DMS153 (cell line): ENCODE measurements at places on chromosomes 7 and 10.

DNA sequence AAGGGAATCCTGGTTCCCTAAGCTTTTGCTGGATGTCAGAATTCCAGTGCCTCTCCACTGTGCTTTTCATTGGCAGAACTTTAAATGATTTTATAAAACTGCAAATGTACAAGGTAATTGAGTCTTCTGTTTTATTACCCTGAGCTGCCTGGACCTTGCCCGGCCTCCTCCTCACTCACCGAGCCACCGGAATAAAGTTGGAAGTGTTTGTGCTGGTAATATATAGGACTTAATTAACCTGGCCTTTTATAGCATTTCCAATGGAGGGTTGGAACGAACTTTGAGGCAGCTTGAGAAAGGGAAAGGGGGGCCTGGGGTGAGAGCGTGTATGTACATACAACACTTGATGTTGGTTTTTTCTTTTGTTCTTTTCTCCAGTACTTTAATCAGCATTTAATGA lies 43.4 kb downstream of the ZNF503 start:
- no peak for DNase-seq

DNA sequence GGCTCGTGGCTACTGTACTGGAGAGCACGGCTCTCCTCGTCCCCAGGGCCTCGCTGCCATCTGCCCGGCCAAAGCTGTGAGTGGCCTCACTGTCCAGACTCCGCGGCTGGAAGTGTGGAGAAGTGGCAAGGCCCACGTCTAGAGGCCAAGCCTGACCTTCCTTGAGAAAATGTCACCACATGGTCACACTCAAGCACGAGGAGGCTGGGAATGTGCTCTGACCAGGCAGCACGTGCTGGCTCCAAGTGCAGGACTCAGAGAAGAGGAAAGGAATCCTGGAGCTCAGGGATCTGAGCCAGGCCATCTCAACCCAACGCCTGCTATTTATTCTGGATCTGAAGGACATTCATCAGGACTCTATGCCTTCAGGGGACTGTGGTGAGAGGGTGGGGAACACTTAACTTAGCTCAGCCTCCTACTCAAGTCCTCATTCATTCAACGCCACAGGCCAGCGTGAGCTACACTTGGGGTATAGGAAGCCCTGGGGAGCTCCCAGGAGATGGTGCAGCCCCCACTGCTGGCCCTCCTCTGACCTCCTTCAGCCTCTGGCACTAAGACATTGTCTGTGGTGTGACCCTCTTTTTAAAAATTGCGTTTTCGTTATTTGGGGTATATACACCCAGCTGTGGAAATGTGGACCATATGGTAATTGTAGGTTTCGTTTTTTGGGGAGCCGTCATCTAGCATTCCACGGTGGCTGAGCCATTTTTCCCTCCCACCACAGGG lies 29.0 kb downstream of the EN2 start:
- no peak for DNase-seq

GRCh38 chr10:22156750-22157149 lies 61.1 kb downstream of the EBLN1 start:
- no peak for DNase-seq

- no peak for DNase-seq
Measured at GRCh38 chr10:131971591-131971990, 10.1 kb downstream of the BNIP3 start.

GRCh38 chr10:14062528-14063260 lies 268.0 kb downstream of the FRMD4A start:
- no peak for DNase-seq

- DNase-seq: no peak
Measured at GRCh38 chr10:92829786-92830377, 18.4 kb upstream of the EXOC6 start.

- peak; percentile 38 for DNase-seq
Measured at GRCh38 chr7:1175967-1176851, 16.2 kb upstream of the ZFAND2A start.

- DNase-seq: no peak
Measured at GRCh38 chr7:143280160-143280559, 4.6 kb upstream of the TMEM139 start.

DNA sequence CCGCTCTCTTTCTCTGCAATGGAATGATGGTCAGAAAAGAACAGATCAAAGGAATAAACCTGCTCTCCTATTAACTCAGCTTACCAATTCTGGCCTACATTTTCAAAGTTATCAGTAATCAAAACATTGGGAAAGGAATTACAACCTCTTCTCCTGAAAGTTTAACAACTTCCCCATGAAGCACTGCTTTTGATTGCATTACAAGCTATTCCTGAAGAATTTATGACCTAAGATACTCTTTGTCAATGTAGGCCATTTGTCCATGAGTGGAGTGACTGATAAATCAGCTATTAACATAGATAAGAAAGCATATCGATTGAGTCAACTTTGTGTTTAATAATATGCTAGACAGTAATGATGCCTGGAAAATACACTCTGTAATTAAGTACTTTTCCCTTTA lies 271.7 kb upstream of the C7orf33 start:
- DNase-seq: no peak

DNA sequence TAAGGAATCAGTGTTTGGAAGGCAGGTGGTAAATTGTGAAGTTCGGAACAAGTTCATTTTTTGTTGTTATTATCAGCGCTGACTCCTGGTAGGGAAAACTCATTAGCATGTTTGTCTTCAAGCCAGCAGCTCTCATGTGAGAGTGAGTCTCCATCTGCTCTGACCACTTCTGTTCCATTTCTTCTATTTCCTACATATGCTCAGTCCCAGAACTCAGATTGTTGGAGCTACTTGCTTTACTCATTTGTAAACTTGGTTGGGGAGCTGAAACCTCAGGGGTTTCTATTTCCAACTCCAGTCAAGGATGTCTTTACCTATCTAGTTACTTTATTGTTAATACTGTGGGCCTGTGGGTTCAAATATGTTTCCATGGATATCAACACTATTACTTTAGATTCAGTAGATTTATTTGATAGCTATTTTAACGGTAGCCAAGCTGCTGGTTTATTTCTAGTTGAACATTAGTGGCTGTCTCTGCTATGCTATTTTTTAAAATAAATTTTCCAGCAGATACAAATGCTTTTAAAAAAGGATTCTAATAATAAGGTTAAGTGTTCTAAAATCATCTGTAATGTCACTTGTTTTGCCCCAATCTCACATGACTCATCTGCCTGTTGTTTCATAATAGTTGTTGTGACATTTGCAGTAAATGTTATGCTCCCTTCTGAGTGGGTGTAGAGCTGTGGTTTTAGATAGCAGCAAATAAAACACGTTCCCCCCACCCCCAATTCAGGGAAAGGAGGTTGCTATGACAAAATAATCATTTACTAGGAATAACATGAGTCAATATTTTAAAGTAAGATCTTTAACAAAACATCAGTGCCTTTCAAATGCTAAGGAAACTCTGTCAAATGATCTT lies 143.3 kb downstream of the HDAC9 start:
- DNase-seq: no peak

GRCh38 chr7:146636581-146636980 lies 520.0 kb downstream of the CNTNAP2 start:
- DNase-seq: no peak

DNA sequence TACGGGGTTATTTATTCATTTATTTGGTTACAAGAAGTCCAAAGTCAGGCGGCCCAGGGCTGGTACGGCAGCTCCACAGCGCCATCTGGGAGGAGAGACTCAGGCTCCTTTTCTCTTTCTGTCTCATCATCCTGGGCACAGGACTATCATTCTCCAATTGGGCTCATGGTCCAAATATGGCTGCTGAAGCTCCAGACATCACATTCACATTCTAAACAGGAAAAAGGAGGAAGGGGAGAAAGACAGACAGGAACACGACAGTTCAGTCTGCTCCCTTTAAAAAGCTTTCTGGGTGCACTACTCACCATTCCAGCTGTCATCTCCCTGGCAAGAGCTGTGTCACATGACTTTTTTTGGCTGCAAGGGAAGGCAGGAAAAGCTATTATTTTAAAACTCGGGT lies 74.4 kb upstream of the PDZD8 start:
- DNase-seq: no peak

GRCh38 chr10:11150879-11151415 lies 133.3 kb downstream of the CELF2 start:
- no peak for DNase-seq

DNA sequence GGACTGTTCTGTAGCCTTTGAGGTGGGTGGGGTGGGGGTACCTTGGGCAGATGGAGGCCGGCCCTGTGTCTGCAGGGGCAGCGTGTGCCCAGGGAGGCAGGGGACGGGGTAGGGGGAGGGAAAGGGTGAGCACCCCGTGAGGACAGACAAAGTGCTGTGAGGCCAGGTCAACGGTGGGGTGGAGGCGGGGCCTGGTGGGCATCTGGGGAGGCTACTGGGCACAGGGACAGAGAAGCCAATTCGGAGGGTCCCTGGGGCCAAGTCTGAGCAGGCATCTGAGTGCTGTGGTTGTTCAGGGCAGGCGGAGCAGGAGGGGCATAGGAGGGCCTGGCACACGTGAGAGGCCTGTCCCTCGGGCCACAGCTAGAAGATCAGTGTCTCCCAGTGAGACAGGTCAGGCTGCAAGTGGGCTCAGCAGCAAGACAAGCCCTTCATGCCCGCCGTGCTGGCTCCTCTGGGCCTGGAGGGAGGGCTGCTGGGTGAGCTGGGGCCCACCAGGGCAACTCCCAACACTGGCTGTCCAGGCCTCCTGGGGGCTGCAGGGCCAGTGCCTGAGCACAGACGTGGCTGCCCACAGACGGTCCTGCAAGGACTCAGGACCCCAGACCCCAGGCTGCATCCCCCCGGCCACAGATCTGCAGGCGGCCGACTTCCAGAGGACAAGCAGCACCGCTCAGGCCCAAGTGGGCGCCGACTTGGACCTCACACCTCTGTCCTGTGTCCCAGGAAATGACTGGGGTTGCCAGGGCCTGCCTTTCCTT lies 26.4 kb upstream of the KNDC1 start:
- no peak for DNase-seq

DNA sequence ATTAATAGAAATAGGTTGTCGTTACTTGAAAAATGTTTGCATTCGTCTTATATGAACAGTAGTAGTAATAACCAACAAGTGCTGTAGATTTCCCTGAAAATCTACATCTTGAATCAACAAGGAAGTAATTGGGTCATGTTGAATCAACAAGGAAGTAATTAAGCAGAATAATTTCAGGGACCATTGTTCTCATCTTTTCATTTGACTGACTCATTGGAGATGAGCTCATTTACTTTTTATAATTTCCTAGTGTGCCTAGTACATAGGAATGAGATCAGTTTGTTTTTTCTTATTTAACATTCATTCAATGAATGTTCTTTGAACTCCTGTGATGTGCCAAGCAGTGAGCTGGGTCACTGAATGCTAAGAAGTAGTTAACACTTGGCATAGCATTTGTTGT lies 8.2 kb downstream of the CLDN12 start:
- DNase-seq: peak; percentile 94

- no peak for DNase-seq
Measured at GRCh38 chr10:112456533-112456932, 9.5 kb downstream of the VTI1A start.

DNA sequence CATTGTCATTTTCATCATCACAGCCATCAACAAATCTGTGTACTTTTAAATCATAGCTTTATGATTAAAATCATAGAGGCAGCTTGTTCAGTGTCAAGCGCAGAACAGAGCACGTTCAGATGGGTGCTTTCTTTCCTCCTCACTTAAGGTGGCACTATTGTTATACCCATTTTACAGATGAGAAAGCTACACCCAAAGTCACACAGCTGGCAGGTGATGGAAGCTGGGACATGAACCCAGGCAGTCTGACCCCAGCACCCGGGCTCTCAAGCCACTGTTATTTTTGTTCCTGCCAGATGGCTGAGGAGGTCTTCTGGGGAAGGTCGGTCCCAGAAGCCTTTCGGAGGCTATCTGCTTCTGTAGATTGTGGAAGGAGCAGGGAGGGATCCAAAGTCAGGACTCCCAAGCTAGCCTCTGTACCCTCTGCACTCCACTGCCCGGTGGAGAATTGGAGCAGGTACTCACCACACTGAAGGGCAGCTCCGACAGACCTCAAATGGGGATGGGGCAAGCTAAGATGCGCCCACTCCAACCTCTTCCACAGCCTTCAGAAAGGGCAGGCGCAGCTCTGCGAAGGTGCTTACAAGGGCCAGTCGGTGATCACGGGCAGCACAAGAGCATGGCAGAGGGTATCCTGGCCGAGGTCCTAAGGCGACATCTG lies 610 bp downstream of the AVPI1 start:
- no peak for DNase-seq

- no peak for DNase-seq
Measured at GRCh38 chr7:148187471-148187870, 403.1 kb upstream of the C7orf33 start.

DNA sequence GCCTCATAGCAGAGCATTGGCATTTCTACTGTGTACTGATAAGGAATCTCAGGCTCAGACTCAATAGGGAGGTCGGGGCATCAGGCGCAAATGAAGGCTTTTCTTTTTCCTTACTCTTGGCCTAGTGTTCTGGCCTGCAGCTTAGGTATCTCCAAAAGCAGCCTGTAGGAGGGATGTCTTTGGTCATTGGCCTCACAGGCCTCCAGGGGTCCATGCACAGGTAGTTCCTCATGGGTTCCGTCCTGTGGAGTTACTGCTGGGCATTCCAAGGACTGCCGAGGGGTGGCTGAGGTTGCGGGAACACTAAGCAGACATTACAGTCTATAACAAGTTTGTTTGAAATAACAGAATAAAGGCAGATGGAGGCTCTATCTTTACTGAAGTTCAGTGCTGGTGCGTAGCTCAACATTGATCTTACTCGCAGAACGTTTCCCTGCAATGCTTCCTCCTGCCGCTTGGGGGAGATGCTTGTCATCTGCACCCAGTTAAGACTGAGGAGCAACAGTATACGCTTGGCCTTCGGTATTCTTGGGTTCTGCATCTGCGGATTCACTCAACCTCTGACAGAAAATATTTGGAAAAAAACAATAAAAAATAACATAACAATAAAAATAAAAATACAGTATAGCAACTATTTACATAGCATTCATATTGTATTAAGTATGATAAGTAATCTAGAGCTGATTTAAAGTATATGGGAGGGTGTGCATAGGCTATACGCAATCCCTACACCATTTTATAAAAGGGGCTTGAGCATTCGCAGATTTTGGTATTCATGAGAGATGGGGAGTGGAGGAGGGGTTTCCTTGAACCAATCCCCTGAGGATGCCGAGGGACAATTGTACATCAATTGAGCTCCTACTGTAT lies 58.9 kb downstream of the SH2D4B start:
- DNase-seq: peak; percentile 12
